ENCODE measurements at places on chromosomes 2 and 18.

DNA sequence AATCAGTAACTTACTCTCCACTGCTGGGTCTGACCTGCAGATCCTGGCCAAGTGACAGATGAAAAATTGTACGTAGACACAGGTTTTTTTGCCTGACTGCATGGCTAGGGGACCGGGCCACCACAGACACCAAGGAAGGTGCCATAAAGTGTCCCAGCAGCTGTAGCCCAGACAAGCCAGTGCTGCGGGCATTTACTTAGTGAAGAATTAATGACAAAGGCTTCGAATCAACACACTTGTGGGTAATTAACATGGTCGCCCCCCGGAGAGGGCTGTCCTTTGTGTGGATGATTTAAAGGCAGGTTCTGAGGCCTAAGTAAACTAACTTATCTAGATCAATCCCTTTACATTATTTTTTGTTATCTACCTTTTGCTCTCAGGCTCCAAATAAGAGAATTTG, 1709.1 kb upstream of the LRRTM1 start:
- no peak for DNase-seq

GRCh38 chr2:181471226-181471625, 14.0 kb downstream of the ITGA4 start:
- DNase-seq, result peak; percentile 34

DNA sequence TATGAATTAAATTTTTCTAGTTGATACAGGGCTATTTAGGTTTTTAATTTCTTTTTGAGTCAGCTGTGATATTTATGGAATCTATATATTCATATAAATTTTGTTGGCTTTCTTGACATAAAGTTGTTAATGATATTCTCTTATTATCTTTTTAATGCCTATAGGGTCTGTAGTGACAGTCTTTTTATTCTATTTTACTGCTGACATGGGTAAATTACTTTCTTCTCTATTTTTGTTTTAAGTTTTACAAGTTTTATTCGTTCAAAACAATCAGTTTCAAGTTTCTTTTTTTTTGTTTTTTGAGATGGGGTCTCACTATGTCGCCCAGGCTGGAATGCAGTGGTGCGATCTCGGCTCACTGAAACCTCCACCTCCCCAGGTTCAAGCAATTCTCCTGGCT, 226.3 kb downstream of the ZRANB3 start:
- no peak for DNase-seq

GRCh38 chr2:231199219-231199618, 788 bp downstream of the ARMC9 start:
- no peak for DNase-seq

GRCh38 chr2:64203858-64204632, 59.8 kb upstream of the PELI1 start:
- no peak for DNase-seq

- DNase-seq, result peak; percentile 5
Measured at GRCh38 chr2:157722580-157723234, 94.0 kb upstream of the ACVR1C start.

DNA sequence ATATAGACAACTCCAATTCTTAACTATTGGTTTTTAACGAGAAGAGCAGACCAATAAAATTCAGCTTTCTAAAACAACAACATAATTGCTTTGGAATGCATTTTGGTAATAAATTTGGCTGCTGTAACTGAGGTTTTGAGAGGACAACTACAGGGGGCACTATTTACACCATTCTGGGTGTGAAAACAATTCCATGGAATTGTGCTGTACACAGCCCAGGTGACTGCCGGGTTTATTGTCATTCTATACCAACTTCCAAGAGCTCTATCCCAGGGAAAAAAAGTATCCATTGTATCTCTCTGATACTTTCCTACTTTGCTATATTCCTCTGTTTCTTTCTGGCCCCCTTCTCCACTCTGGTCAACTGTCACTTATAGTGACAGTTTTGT, 38.4 kb downstream of the IRS1 start:
- DNase-seq, result no peak

DNA sequence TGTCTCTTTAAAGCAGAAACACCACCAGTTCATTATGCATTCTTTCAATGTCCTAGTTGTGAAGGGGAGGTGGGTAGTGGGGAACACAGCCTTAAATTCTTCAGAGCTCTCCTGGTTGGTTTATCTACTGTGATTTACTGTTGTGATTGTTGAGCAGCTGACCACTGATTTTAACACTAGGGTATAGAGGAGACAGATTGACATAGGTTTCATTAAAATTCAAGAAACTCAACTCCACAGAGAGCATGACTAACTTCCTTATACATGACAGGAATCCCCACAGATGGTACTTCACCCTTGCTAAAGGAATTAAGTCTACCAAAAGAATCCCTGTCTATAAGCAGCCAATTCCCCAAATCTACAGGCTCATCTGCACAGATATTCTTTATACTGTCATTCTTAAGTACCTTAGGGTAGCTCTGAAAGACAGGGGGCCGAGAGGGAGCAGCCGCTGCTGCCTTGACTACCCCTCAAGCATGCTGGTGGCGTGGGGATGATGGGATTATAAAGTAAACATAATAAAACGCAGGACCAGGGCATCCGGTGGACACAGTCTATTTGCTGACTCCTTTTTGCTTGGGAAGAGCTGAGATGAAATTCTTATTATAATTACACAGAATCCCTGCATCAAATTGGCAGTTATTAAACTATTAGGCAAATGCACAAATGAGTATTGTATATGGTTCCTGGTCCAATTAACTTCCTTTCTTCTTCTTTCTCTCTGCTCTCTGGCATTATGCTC, 1377.6 kb upstream of the PIK3C3 start:
- no peak for DNase-seq

DNA sequence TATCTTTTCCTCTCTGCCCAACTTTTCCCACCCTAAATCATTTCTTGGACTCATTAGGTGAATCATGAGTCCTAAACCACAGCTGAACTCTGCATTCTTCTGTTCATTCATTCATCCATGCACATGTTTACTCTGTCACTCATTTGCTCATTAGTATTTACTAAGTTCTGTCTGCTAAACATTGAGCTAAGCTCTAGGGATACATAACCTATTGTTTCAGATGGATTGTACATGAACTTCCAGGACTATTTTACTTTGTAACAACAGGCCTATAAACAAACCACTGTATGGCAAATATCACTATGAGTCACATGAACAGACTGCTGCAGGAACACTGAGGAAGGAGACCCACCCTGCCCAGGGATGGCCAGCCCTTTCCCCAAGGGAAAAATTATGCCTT, 14.6 kb upstream of the DYNC2LI1 start:
- DNase-seq, result no peak

DNA sequence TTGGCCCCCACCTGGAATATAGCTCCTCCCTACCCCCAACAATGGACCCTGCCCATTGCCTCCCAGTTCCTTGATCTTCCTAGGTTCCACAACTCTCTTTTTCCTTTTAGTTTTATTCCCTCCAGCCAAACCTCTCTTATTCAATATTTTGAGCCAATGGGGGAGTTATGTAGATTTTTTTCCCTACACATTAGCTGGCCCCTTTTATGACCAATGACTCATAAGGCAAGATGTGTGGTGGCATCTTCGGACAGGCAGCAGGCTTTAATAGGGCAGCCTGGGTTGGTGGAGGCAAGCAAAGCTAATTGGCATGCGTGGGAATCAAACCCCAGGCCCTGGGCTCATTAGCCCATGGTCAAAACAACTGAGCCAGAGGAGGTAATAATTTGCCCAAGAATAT, 9.2 kb downstream of the GRP start:
- DNase-seq, result no peak

GRCh38 chr2:166841152-166841551, 47.1 kb upstream of the XIRP2 start:
- DNase-seq, result no peak

- no peak for DNase-seq
Measured at GRCh38 chr2:7048762-7049294, 131.6 kb downstream of the RNF144A start.

DNA sequence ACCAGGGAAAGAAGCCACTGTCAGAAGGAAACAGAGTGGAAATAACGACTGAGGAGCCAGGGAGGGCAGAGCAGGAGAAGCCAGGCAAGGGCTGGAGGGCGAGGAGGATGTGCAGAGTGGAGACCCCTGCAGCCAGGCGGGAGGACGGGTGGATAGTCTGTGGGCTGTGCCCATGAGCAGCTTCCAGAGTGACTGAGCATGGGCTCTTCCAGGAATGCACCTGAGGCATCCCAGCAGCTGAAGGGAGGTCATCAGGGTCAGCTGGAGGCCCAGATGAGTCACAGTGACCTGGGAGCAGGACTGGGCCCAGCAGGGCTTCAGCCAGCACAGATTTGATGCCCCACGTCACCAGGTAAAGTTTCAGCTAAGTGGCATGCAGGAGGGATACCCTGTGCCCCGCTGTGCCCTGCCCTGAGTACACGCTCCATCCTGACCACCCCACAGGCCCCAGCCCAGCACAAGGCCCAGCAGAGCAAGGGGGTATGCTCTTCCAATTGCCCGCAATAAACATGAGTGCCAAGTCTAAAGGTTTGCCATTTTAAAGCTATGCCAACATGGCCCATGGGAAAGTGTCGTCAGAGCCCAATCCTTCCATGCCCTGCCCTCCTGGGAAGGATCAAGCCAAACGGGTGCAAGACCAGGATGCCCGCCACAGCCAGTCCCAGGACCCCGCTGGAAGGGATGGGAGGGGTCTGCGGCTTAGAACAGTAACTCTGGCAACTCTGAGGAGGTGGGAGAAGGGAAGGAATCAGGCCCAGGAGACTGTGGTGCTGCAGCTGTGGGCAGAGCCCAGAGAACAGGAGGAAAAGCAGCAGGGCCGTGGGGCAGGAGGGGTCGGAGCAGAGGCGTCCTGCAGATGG, 85.7 kb downstream of the SEPTIN10 start:
- no peak for DNase-seq

GRCh38 chr2:3173031-3173430, 204.6 kb downstream of the EIPR1 start:
- DNase-seq, result no peak

- DNase-seq, result no peak
Measured at GRCh38 chr2:230896346-230897115, 28.5 kb downstream of the GPR55 start.

- DNase-seq, result no peak
Measured at GRCh38 chr2:221485503-221485870, 86.6 kb downstream of the EPHA4 start.
